ENCODE measurements at places on chromosomes 16 and 17. TPM values are rescaled to one million over a fixed set of nuclear protein-coding genes. Genes with fewer than 3 reads are reported as not detected.
A peak's percentile ranks its signal among the peaks of the same experiment; 100 is the strongest.

DNA sequence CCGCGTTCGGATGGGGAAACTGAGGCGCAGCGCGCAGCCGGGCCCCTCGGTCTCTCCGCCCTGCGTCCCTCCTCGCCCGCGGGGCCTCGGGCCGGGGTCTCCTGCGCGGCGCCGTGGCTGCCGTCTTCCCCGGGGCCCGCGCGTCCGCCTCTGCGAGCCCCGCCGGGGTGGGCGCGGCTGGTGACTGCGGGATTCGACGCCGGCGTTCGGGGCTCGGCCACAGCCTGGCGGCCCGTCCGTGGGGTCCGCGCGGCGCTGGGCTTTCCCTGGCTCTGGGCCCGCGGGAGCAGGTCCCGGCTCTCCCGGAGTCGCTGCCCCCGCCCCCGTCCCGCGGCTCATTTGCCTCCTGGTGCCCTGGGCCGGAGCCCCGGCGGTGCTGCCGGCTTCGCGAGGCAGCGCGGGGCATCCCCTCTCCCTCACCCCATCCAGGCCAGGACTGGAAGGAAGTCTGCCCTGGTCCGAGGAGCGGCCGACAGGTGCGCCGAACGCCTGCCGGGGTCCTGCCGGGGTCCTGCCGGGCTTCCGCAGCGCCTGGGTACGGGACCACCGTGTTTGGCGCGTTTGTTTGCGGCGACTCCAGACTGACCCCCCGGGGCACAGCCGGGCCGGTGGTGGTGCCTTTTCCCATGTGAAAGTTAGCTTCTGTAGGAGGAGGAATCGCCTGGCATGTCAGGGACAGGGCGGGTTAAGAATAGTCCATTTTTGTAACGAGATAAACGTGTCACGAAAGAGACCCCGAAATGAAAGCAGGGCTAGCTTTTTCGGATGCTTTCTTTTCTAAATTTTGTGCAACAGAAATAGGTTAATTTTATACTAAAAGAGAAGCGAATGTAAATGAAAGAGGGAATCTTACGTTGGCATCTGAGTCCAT, 671 bp downstream of the CHMP6 start:
- H3K36me3 ChIP-seq, result peaks cover 5% of the 10 kb centered on the region
- H3K4me3 ChIP-seq, result peak overlapping the region; percentile 84
- H3K27me3 ChIP-seq, result no peaks in the 10 kb centered on the region
- DNase-seq, result no peak

GRCh38 chr16:55487048-55487803, 8.2 kb downstream of the MMP2 start:
- H3K4me1 ChIP-seq, result peaks cover under 1% of the 10 kb centered on the region
- peak overlapping the region; percentile 37 for H3K27ac ChIP-seq
- H3K4me3 ChIP-seq, result no peak overlapping the region
- peaks cover 89% of the 10 kb centered on the region for H3K36me3 ChIP-seq
- no peak for DNase-seq

DNA sequence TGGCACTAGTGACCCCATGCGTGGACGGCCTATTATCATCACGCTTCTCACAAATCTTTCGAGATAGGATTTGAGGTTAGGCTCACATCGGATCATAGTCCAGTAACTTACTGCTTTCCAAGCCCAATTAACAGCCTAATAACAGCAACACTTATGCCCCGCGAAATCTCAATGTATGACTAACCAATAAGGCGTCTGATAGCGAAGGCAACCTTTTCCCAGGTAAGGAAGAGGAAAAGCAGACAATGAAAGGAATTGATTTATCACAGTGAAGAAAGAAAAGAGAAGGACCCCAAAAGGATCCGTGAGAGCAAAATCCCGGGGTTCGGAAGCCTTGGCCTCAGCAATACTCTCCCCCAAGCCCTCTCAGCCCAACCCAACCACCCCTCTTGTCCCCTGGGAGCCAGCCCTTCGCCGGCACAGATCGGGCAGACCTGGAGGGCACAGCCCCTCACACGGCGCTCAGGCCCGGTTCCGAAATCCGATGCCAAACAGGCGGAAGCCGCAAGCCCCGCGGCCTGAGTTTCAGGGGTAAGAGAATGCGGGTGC, 534 bp downstream of the GPATCH8 start:
- H3K27me3 ChIP-seq, result no peaks in the 10 kb centered on the region
- peak overlapping the region; percentile 81 for H3K4me3 ChIP-seq
- DNase-seq, result no peak
- H3K4me1 ChIP-seq, result peaks cover 12% of the 10 kb centered on the region
- peak overlapping the region; percentile 85 for H3K27ac ChIP-seq

DNA sequence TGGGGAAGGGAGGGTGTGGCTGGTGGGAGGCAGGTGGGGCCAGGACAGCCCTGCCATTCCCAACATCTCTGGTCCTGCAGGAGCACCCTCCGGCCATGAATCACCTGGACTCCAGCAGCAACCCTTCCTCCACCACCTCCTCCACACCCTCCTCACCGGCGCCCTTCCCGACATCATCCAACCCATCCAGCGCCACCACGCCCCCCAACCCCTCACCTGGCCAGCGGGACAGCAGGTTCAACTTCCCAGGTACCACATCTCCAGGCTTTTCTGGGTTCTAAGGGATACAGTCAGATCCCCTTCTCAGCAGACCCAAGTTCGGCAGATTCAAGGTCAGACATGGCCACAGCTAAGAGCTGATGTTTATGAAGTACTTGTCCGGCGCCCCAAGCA, 33.8 kb upstream of the LGALS9 start:
- peaks cover 37% of the 10 kb centered on the region for H3K36me3 ChIP-seq
- peaks cover 9% of the 10 kb centered on the region for H3K4me1 ChIP-seq
- H3K27ac ChIP-seq, result no peak overlapping the region
- no peaks in the 10 kb centered on the region for H3K27me3 ChIP-seq
- DNase-seq, result no peak
- H3K4me3 ChIP-seq, result no peak overlapping the region

ITGAE gene
- total RNA-seq, result 21.3 TPM

TNP2 gene
- not detected for total RNA-seq

Measured in lung (tissue), 17 donors.